ENCODE measurements at places on chromosomes 11 and 22.

DNA sequence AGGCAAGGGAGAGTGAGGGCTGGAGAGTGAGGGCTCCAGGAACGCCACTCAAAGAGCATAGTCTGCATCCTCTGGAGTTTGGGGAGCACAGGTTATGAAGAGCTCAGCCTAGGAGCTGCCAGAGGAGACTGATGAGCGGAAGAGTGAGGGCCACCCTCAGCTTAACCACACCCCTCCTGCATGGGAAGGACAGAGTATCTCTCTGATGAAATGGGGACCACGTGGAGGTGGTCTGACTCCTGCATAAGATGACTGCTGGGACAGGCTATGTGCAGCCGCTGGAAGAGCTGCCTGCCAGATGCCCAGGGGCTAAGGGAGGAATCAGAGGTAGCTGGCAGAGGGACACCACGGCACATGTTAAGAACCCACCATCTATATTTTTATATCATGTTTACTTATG, 162.9 kb upstream of the POU2AF2 start:
- no peak for DNase-seq

- peak; percentile 91 for DNase-seq
Measured at GRCh38 chr11:119432484-119433357, 9.7 kb upstream of the THY1 start.

GRCh38 chr11:76279646-76280045, 73.3 kb upstream of the WNT11 start:
- DNase-seq: no peak

- no peak for DNase-seq
Measured at GRCh38 chr11:119885067-119885466, 156.1 kb upstream of the NECTIN1 start.

- peak; percentile 59 for DNase-seq
Measured at GRCh38 chr11:63871962-63872799, 33.3 kb downstream of the MARK2 start.

DNA sequence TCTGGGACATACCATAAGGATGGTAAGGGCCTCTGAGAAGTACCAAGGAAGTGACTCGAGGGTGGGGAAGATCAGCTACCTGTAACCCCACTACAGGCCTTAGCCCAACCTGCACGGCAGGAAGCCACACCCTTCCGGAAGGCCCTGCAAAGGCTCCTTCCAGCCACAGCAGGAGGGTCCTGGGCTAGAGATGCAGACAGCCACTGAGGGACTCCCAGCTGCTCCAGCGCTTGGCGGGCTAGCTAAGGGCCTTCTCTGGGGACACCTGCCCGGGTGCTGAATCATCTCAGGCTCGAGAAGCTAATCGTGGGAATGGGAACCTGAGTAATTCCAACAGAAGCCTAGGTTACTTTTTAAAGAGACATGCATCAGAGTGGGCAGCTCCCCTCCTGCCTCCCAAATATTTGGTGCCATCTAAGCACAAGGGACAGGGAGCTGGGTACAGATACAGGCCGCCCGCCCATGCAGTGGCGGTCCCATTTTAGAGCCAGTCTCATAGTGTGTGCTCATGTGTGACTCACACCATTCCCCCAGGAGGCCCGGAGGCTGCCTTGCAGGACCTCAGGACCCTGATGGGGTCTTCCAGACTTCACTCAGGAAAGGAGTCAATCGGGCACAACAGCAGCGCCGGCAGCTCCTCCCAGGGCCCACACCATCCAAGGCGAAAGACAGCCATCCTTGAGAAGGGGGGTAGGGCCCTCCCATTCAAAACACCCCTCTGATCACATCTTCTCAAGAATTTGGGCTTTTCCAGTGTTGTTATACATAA, 8.0 kb downstream of the MYH9 start:
- no peak for DNase-seq

- DNase-seq: no peak
Measured at GRCh38 chr11:108221911-108222573, 396 bp downstream of the NPAT start.

- no peak for DNase-seq
Measured at GRCh38 chr11:1959786-1960185, 12.7 kb downstream of the MRPL23 start.

GRCh38 chr11:111101881-111102280, 143.6 kb upstream of the POU2AF2 start:
- DNase-seq: no peak

DNA sequence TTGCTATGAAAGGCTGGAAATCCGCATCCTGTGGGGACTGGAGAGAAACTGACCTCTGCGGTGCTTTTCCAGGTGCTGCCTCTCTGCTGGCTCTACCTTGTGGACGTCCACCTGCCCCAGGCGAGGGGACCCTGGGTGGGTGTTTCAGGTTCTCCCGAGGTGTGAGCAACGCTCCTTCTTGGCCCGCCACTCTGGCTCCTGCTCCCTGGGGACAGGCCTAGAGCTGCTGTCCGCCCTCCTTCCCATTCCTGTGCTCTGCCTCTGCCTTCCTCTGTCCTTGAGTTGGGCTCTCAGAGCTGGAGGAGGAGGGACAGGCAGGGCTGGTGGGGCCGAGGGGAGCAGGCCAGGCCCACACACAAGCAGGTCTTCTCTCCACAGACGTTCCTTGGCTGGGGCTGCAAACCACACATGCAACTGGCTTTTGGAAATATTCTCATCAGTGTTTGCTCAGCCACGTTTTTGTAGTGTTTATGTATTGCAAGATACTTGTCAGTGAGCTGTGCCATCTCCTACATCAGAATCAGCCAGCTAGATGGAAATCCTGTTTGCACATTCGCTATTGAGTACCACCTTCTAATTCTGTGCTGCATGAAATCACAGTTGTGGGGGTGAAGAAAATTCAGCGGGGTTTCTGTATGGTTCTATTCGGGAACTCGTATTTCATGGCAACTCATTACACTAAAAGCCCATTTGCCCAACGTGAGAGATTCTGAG, 1115.0 kb downstream of the BRD1 start:
- no peak for DNase-seq

DNA sequence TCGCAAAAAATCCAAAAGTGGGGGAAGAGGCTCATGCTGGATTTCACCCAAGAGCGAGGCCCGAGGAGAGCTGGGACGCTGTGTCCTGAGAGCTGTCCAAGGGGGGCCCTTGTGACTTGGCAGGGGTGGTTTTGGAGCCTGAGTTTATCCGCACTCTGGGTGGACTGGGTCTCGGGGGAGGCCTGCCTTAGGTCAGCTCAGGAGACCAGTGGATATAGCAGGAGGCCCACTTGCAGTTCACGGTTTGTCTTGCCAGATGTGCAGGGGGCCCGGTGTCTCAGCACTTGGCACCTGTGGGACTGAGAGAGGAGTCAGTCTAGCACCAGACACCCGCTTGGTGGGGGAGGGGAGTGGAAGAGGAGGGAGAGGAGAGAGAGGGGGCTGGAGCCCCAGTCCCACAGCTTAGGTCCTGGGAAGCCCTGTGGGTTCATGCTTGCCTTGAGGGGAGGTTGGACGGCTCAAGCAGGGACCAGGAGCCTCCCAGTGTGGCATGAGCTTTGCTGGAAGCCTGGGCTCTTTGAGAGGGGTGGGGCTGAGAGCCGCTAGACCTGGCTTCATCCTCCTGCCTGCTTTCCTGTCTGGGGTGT, 33.4 kb downstream of the PARVB start:
- DNase-seq: no peak

- no peak for DNase-seq
Measured at GRCh38 chr11:73374151-73374550, 2.0 kb upstream of the RELT start.

GRCh38 chr11:10657308-10658271, 36.0 kb downstream of the IRAG1 start:
- DNase-seq: peak; percentile 70

- DNase-seq: no peak
Measured at GRCh38 chr11:111765320-111765983, 737 bp downstream of the PPP2R1B start.

GRCh38 chr11:12144330-12145174, 34.2 kb downstream of the MICAL2 start:
- no peak for DNase-seq

DNA sequence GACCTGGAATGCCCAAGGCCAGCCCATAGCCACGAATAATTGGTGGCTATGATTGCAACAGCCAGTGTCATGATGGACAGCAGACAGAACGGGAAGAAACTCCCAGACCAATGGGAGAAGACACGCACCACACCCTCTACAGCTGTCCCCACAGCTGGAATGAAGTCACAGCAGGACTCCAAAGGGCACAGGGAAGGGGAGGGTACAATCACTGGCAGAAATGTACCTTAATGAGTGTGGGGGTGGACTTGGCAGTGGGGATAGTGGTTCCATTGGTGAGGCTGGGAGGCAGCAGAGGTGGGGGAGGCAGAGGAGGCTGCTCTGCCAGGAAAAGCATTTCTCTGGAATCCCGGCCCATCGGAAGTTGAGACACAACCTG, 52.9 kb downstream of the SGSM3 start:
- no peak for DNase-seq

GRCh38 chr11:80958361-80958760, 1517.5 kb upstream of the TENM4 start:
- peak; percentile 3 for DNase-seq

- DNase-seq: no peak
Measured at GRCh38 chr22:47587861-47588577, 825.6 kb downstream of the TBC1D22A start.

DNA sequence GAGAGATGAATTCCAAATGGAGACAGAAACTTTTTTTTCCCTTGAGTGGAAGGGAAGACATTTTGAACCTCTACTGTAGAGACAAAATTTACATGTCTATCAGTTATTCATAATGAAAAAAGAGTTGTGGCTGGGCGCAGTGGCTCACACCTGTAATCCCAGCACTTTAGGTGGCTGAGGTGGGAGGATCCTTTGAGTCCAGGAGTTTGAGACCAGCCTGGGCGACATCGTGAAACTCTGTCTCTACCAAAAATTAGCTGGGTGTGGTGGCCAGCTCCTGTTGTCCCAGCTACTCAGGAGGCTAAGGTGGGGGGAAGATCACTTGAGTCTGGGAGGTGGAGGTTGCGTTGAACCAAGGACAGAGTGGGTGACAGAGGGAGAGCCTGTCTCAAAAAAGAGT, 4.1 kb downstream of the EED start:
- no peak for DNase-seq

- no peak for DNase-seq
Measured at GRCh38 chr11:206526-207207, 532 bp downstream of the BET1L start.
